Ureter (tissue), 1 donor: ENCODE measurements at places on chromosomes 4 and X.

DNA sequence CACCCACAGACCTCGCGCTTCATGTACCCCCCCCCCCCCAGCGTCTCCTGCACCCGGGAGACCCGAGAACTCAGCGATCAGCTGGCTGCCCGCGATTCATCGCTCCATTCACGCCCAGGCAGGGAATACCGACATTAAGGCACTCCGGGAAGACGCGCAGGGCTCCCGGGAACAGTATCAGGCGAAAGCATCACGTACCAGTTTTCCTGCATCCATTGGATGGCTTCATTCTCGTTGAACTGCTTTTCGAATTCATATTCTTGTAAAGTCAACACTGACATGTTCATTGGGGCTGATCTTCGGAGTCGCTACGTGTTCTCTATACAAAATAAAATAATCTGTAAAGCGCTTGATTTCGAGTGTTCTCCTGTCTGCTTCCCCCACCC lies 373 bp downstream of the ELOVL6 start:
- no peak for DNase-seq

- no peak for DNase-seq
These were observed 7.2 kb downstream of the PDHA1 start for GRCh38 chrX:19350941-19351384.

GRCh38 chr4:102253860-102254259 lies 91.4 kb downstream of the SLC39A8 start:
- no peak for DNase-seq

DNA sequence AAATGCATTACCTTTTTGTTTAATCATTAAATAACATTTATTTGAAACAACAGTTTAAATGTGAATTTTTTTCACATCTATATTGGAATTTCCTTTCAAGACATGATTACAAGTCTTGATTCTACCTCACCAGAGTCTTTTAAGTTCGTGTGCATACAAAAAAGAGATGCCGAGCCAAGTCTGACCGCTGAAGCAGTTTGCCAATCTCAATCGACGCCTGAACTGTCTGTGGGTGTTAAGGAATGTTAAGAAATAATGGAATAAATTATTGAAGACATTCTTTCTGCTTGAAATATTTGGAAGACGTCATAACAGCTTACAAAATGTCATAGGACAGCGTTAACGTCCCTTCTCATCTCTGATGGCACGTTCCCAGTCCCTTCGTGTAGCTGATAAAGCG lies 27.9 kb upstream of the TNIP3 start:
- DNase-seq: no peak

DNA sequence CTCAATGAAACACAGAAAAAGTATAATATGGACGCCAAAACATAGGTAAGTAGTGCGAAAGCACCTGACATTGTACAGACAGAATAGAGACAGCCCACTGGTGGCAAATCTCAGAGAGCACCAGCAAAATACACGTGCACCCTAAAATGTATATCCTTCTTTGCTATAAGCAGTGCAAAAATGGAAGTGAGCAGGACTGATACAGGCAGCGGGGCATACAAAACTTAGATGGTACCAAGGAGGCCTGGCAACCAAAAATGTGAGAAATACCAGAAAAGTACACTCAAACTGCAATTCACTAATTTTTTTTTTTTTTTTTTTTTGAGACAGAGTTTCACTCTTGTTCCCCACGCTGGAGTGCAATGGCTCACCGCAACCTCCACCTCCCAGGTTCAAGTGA lies 63.9 kb downstream of the EIF4E start:
- DNase-seq: no peak

GRCh38 chrX:21926527-21927278 lies 13.8 kb upstream of the SMS start:
- no peak for DNase-seq
